ENCODE measurements at places on chromosomes 7 and 10.
A peak's percentile ranks its signal among the peaks of the same experiment; 100 is the strongest.

DNA sequence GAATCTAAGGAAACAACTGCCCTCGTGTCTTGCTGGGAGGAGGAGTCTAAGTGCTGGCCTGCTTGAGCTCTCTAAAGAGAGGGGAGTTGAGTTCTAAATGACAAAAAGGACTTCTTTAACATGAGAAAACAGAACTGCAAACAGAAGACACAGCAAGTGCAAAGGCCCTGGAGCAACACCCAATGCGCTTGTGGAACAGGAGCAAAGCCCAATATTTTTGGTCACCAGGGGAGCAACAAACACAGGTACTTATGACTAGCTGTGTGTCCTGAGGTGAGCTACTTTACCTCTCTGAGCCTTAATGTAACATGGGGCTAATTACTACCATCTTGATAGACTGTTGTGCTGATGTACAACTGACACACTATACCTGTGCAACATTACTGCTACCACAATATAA, 634.3 kb downstream of the PARD3 start:
- DNase-seq, result no peak

GRCh38 chr7:80481196-80481884, 30.5 kb downstream of the GNAT3 start:
- DNase-seq, result no peak

GRCh38 chr7:108461840-108462239, 5.6 kb upstream of the NRCAM start:
- DNase-seq, result no peak

- DNase-seq, result no peak
Observed at GRCh38 chr7:46812101-46812675, 769.7 kb downstream of the TNS3 start.

- no peak for DNase-seq
Observed at GRCh38 chr7:105298439-105298894, 90.3 kb downstream of the SRPK2 start.

DNA sequence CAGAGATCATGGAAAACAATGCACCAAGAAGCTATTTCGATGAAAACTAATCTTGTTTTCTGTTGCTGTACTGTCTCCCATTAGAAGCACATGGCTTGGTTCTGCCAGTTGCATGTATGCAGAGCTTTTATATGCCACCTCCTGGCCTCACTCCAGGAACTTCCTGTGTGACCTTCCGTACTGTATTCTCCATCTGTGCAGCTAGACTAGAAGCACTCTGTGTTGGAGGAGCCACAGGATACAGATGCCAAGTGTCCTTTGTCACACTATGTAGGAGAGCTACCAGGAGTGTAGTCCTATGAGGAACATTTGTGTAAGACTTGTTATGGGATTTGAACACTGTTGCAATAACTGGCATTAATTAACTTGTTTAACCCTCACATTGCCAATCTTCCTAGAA, 503.5 kb upstream of the TPK1 start:
- no peak for DNase-seq

GRCh38 chr10:79374312-79375191, 27.3 kb downstream of the PPIF start:
- peak; percentile 0 for DNase-seq

GRCh38 chr7:30549931-30550493, 44.7 kb upstream of the GARS1 start:
- DNase-seq, result peak; percentile 40

DNA sequence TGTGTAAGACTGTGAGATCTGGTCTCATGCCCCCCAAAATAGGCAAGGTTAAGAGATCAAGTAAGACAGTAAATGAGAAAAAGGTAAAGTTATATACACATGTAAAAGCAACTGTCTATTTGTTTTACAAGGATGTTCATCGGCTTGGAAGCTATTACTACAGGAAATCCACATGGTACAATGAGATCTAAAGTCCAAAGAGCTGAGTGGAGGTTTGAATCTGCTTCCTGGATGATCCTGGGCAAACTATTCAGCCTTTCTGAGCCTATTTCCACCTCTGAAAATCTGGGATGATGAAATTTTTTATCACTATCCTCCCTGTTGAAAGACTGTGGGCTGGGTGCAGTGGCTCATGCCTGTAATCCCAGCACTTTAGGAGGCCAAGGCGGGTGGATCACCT, 123.0 kb downstream of the IDE start:
- DNase-seq, result no peak

DNA sequence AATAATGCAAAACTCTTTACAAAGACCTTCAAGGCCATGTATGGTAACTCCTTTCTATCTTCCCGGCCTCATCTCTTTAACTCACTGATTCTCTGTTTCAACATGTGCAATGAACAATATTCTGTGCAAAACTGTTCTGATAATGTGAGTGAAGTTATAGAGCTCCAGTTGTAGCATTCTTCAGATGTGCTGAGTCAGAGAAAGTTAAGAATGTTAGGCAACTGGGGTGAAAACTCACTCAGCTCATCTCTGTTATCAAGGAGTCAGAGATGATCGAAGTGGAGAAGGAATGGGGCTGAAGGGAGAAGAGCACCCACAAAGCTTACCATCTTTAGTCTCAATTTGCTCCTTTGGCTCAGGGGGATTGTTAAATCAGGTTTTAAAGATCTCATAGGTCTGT, 344.7 kb upstream of the NPSR1 start:
- DNase-seq, result no peak

DNA sequence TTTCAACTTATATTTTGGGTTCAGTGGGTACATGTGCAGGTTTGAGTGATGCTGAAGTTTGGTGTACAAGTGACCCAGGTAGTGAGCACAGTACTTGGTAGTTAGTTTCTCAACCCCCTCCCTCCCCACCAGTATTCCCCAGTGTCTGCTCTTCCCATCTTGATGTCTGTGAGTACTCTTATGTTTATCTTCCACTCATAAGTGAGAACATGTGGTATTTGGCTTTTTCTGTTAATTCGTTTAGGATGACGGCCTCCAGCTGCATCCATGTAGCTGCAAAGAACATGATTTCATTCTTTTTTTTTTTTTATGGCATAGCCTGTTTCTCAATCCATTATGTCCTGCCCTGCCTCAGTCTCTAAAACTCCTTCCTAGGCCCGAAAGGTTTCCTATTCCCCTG, 222.1 kb downstream of the WDR37 start:
- DNase-seq, result no peak

- DNase-seq, result no peak
Observed at GRCh38 chr10:24503461-24504320, 220.0 kb downstream of the ARHGAP21 start.

GRCh38 chr7:30471205-30471604, 7.4 kb downstream of the NOD1 start:
- DNase-seq, result no peak

- peak; percentile 42 for DNase-seq
Observed at GRCh38 chr7:7639847-7640220, 718 bp upstream of the UMAD1 start.

DNA sequence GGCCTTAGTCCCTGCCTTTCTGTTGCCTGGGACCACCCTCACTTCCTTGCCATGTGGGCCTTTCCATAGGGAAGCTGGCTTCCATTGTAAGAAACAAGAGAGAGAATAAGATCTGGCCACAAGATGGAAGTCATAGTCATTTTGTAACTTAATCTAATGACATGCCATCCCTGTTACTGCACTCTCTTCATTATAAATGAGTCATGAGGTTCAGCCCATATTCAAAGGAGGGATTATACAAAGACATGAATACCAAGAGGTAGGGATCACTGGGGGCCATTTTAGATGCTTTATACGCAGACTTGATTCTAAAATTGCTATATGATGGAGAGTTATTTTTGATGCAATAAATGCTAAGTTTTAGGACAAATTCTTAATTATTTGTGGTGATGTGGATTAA, 75.2 kb upstream of the CELF2 start:
- DNase-seq, result no peak

GRCh38 chr10:63521416-63522276, 445 bp downstream of the REEP3 start:
- DNase-seq, result peak; percentile 29

DNA sequence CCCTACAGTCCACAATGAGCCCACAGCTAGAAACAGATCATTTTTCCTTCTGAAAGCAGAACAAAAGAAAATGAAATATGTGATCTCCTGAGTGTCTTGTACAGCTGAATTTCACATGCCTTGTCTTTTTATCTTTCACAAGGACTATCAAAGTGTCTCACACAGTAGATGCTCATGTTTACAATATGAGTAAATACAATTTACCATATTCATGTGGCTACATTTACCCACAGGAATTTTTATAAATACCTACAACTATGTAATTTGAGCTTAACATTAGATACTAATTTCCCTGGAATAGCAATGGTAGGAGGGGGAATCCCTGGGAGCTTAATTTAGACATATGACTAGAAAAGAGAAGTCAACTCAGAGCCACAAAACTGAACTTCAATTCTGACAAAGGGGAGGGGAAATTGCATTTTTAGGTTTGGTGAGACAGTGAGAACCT, 186.2 kb downstream of the MACC1 start:
- DNase-seq, result no peak

GRCh38 chr7:30655096-30655970, 26.9 kb downstream of the CRHR2 start:
- DNase-seq, result no peak

- DNase-seq, result peak; percentile 78
Observed at GRCh38 chr7:28729727-28730126, 228.4 kb downstream of the TRIL start.

- DNase-seq, result no peak
Observed at GRCh38 chr7:29657856-29658255, 94.2 kb downstream of the PRR15 start.

GRCh38 chr10:77333610-77334340, 303.8 kb downstream of the KCNMA1 start:
- peak; percentile 96 for DNase-seq

DNA sequence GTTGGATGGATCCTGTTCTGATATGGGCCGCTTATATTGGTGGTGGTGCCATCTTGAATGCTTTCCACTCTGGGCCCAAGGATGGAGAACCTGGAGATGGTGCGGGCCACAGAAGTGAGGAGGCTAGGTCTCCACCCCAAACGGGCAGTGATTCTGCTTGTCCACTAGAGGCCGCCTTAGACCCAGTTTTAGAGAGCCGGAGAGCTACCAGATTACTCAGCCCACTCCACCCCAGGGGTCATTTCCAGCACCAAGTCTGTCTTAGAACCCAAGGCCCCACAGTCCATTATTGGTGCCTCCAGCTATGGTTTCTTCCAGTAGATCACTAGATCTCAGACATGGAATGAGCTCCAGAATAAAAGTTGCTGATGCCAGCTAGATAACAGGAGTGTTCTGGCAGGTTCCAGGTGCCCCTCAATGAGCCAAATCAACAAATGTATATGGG, 11.8 kb upstream of the CAMK2G start:
- peak; percentile 34 for DNase-seq

GRCh38 chr10:24730811-24731210, 7.1 kb upstream of the ARHGAP21 start:
- DNase-seq, result no peak

DNA sequence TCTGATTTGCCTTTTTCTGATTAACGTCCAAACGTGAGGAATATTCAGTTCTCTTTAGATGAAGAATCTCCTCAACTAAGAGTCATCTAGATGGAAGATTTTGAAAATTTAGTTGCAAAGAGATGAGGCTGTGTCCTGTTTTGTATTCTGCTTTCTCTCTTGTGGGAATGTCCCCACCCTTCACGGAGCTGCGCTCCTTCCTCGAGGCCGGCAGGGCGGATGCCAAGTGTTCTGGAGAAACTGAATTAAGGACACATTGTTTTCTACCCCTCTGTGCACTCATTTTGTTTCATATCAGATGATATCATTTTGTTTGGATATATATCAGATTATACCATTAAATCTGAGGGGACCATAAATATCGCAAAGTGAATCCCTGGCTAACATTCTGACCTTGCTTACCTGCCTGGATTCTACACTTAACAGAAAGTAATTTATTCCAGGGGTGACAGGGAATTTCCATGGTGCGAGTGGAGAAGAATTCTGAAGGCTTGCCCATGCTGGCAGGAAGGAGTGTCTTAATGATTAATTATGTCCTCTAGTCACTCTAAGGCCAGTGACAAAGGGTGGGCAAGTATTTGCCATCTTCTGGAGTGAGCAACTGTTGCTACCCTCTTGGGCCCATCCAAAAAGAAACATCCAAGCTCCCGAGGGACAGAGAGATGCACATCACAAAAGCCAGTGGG, 47.9 kb upstream of the IGFBP3 start:
- DNase-seq, result no peak

- DNase-seq, result no peak
Observed at GRCh38 chr7:132759482-132760243, 183.4 kb upstream of the PLXNA4 start.

DNA sequence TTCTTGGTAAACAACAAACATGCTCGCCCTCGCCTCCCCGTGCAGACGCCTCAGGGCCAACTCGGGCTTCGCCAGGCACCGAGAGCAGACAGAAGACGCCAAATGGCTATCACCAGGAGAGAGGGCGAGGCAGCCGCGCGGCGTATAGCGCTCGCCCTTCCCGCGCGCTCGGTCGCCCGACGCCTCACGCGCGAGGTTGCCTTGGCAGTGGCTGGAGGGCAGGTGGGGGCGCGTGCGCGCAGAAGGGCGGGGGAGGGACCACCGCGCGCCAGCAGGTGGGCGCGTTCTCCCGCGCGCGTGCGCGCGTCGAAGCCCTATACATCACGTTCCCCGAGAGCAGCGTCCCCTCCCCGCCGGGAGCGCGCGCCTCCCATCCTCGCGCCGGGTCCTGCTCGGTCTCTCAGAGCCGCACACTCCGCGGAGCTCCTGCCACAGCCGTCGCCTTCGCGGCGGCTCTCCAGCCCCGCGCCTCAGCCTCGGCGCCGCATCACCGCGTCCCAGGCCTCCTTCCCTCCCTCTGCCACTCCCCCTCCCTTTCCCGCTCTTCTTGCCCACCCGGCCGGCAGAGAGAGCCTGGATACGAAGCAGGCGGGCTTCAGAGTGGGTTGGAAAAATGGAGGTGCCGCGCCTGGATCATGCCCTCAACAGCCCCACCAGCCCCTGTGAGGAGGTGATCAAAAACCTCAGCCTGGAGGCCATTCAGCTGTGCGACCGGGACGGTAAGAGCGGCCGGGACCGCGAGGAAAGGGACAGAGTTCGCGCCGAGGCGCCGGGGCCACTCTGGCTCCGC, at the start of gene PHYHIPL:
Gene PHYHIPL (plus strand): TSS at position 403 of the 790 bp plus-strand sequence. CDS start 211 bp downstream, at position 614.
- peak; percentile 46 for DNase-seq

- DNase-seq, result no peak
Observed at GRCh38 chr10:89337484-89337883, 9.7 kb downstream of the IFIT3 start.

- no peak for DNase-seq
Observed at GRCh38 chr10:93067443-93068365, 6.0 kb upstream of the CYP26A1 start.

- DNase-seq, result no peak
Observed at GRCh38 chr7:98178762-98179490, 32.3 kb upstream of the BHLHA15 start.

GRCh38 chr7:69318794-69319193, 279.5 kb upstream of the AUTS2 start:
- no peak for DNase-seq

- no peak for DNase-seq
Observed at GRCh38 chr7:77320137-77320536, 96.0 kb downstream of the GSAP start.

- DNase-seq, result no peak
Observed at GRCh38 chr7:36051501-36051900, 101.6 kb upstream of the EEPD1 start.

- no peak for DNase-seq
Observed at GRCh38 chr10:97736403-97736901, 476 bp upstream of the ZFYVE27 start.
